ENCODE measurements at places on chromosomes 3 and 15.

DNA sequence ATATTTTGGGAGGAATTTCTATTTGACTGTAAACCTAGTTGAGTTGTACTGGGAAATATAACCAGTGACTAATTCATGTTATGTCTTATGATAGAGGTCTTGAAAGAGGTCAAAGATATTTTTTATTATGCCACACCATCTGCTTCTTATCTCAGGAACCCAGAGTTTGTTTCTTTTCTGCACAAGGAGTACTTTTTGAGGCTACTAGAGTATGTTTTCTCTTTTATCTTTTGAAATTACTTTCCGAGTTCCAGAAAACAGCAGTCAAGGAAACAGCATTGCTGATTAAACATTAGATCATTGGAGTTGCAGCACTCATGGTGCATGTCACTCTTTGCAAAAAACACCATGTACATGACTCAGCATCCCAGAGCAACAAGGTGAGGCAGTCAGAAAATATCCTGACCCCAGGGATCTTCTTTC, 645.8 kb upstream of the NR2F2 start:
- no peak for DNase-seq

GRCh38 chr3:76765511-76765910, 274.4 kb upstream of the ROBO2 start:
- DNase-seq: no peak

- no peak for DNase-seq
These were observed 161.2 kb downstream of the MINAR1 start for GRCh38 chr15:79593119-79593869.

DNA sequence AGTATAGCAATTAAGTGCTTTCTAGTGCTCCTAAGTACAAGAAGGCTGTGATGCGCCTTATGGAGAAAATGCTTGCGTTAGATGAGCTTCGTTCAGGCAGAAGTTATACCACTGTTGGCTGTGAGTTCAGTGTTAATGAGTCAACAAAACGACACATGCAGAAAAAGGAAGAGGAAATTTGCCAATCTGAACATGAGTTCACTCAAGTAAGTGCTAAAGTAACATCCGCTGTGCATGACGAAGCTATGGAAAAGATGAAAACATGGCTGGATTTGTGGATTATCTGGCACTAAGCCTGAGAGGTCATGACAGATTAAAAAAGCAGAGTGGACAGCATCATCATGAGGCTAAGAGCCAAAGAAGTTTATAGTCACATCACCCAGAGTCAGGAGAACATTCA, 36.9 kb downstream of the SH3BP5 start:
- peak; percentile 46 for DNase-seq

- no peak for DNase-seq
These were observed 703.3 kb upstream of the LMCD1 start for GRCh38 chr3:7798276-7798675.
